ENCODE measurements at places on chromosomes 6 and 20. TPM values are rescaled to one million over a fixed set of nuclear protein-coding genes. Genes with fewer than 3 reads are reported as not detected.

TSHZ2 gene
- polyA plus RNA-seq = 0.39 TPM

GRCh38 chr6:24720131-24720603, 1.2 kb upstream of the C6orf62 start:
- DNase-seq = peak; percentile 88

DNA sequence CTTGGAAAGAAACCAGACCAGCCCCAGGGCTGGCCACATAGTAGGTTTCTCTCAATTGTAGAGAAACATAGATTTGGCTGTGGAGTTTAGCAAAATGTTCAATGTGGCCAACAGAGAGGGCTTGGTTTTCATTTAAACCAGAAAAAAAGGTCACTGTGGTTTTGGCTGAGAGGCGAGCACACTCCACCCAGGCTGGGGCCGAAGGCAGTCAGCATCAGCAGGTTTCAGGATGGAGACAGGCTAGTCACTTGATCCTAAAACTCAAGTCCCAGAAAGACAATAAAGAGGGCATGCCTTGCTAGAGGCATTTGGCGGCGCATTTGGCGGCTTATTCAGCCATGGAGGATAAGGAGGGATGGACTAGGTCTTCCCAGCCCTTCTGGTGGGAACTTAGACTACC, 73.1 kb downstream of the PRND start:
- DNase-seq = no peak

- no peak for DNase-seq
These were observed 70.3 kb downstream of the HIVEP1 start for GRCh38 chr6:12082368-12082767.

CCN5 gene
- polyA plus RNA-seq = 5.1 TPM

GRCh38 chr20:56860413-56860812, 231.3 kb downstream of the TFAP2C start:
- no peak for DNase-seq

- DNase-seq = no peak
These were observed 24.1 kb downstream of the ATXN1 start for GRCh38 chr6:16736856-16737775.

DNA sequence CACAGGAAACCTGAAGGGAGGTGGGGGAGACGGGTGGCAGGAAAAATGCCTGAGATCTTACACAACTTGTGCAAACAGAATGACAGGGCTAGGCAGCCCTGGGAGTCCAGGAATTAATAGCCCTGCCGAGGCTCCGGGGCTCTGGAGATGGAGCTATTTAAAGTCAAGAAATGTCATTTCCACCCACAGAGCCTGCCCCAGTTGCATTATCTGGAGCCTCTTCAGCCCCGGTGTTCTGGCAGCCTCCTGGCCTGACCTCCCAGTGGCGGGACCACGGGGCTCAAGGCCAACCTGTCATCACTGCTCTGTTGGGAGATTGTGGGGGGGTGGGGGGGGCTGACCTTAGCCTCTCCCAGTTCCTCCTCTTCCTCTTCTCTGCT, 28.5 kb upstream of the SCUBE3 start:
- DNase-seq = peak; percentile 31

DNA sequence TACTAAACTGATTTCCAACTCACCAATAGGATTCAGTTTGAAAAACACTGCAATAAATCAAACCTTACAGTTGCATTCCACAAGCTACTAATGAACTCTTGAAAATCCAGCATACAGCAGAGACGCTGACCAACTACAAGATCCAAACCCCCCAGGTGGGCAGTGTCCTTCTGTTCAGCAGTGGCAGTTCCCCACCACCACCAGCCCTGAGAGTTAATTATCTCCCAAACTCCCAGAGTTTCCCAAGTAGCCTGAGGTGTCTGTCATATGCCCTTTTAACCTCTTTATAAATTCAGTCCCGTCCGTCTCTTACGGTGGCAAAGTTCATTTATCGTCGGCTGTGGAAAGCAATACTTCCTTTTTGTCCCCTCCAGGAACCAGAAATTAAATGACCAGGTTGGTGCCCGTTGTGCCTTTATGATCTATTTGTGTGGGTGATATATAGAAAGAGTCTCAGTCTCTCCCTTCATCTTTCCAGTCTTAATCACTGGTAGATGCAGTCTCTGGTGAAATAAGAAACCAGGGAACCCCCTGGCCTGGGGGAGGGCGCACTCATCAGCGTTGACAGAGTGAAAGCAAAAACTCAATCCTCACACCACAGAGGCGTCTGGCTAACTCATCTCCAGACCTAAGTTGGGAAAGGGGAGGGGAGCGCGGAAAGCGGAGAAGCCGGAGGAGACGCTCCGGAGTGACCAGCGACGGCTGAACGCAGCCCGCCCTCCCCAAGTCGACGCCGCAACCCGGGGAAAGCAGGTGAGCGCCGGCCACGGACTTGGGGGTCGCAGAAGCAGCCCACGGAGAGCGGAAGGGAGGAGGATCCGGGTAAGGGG, 717 bp downstream of the MRPL14 start:
- peak; percentile 82 for DNase-seq

GRCh38 chr6:93418408-93419303, 703 bp downstream of the EPHA7 start:
- DNase-seq = peak; percentile 20

DNA sequence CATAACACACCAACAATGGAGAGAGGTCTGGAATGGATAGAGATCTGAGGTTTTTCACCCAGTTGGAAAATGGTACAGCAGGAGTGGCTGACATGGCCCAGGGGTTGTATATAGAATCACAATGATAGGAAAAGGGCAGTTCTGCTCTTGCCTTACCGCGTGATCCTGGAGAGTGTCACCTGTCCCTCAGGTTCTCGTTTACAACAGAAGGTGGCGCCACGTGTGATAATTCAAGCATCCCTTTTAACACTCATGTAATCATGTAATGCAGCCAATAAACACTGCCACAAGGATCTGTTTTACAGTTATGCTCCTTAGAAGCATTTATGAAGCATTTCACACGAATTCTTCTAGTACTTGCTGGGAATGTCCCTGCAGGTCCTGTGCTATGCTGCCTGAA, 12.9 kb upstream of the WFDC2 start:
- no peak for DNase-seq

- DNase-seq = no peak
These were observed 538.7 kb upstream of the ID4 start for GRCh38 chr6:19298421-19298820.

GRCh38 chr6:158926414-158926813, 73.6 kb downstream of the RSPH3 start:
- DNase-seq = no peak

- DNase-seq = no peak
These were observed 48.1 kb downstream of the MCUR1 start for GRCh38 chr6:13766201-13766634.

BCAS1 gene
- polyA plus RNA-seq = 0.01 TPM

- no peak for DNase-seq
These were observed 24.0 kb upstream of the CTNNBL1 start for GRCh38 chr20:37669773-37670236.

SLCO4A1 gene
- 38.5 TPM for polyA plus RNA-seq

IL17F gene
- polyA plus RNA-seq = not detected

- DNase-seq = no peak
These were observed 223.4 kb upstream of the FOXA2 start for GRCh38 chr20:22807646-22808244.

GCNT2 gene
- polyA plus RNA-seq = 4.5 TPM

DNA sequence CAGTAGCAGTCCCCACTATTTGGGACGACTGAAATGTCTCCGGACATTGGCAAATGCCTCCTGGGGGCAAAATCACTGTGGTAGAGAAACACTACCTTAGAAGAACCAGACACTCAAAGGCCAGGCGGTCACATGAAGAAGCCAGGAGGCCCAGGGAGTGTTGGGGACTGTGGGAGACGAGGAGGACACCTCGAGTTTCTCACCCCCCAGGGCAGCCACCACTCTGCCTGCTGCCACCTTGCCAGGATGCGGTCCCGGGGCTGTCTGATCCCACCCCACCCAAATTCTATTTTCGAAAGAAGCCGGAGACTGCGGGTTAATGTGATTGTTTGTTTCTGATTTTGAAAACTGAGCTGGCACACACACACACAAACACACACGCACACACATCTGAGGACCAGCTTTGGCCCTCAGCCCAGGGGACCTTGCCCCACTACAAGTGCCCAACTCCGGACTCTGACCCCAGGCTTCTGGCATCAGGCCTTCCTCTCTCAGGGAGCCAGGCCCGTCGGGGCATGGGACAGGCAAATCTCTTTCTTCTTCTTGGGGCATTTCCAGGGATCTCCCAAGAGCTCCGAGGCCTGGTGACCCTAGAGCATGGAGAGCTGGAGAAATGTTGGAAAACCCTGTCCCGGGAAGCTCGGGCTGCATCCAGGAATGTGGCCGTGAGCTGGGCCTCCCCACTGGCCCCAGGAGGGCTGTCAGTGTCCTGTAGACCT, 187.5 kb upstream of the PMEPA1 start:
- DNase-seq = no peak

DNA sequence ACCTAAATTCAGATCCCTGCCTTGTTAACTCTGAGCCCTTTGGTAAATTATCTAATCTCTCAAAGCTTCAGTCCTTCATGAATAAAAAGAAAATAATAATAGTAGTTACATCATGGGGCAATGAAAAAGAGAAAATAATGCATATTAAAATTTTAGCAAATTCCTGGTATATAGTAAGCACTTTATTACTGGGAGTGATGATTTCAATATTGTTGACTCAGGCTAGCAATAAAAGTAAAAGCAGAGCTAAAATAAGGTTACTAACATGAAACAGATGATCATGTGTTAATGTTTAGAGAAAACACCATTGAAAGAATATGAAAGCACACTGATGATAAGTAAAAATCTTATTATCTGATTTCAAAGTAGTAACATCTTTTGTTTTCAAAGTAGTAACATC, 13.6 kb downstream of the GINS1 start:
- DNase-seq = no peak

Measured in psoas muscle (tissue), 8 donors.